ENCODE measurements at places on chromosomes 6 and 20.

GRCh38 chr20:50267041-50267865 lies 76.6 kb downstream of the CEBPB start:
- no peak for DNase-seq

DNA sequence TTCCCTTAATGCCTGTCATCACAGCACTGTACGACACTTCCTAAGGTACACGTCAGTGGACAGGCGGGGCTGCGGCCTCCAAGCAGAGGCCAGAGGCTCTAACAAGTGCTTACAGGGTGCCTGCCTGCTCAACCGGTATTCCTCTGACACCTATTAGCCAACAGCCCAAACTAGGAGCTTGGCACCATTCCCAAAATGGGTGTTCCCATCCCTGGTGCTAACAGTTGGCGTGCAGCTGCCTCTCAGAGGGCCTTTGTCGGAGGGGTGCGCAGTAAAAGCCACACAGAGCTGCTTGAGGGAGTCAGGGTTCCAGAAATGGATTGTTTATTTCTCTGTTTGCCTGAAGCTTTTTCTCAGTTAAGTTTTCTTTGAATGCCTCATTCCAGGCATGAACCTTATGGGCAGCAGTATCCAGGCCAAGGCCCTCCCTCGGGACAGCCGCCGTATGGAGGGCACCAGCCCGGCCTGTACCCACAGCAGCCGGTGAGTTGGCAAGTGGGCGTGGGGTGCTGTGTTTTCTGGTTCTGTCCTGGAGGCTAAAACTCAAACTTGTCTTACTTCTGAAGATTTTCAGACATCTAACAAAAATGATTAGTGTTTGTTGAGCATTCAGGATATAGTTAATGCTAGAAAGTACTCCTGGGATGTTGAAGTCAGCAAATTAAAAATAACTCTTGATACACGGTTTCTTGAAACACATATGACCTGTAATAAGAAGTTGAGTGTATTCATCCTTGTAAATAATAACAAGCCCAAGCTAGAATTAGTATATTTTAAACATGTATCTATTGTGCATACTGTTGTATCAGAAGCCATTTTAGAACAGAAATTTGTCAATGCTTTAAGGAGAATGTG lies 124.7 kb downstream of the TMEM242 start:
- DNase-seq, result peak; percentile 93

DNA sequence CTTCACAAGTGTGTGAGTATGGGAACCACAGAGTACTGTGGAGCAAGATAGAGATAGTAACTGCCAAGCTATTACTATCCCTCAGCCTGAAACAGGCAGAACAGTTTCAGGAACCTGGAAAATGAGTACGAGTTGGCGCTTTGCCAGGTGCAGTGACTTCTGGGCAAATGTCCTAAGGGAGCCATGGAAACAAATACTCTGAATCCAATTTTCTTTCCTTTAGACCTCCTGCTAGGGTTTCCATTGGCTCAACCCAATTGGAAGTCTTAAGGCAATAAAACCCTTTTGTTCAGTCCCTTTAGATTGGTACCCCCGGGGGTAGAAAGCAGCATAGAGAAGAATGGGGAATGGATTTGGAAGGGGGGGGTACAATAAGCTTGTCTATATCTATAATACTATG lies 205.0 kb upstream of the EPHA7 start:
- peak; percentile 10 for DNase-seq

GRCh38 chr20:61454053-61454452 lies 202.0 kb downstream of the CDH4 start:
- DNase-seq, result no peak

GRCh38 chr6:35237476-35237875 lies 22.1 kb upstream of the ZNF76 start:
- DNase-seq, result no peak

GRCh38 chr20:7031222-7031621 lies 263.7 kb downstream of the BMP2 start:
- no peak for DNase-seq

DNA sequence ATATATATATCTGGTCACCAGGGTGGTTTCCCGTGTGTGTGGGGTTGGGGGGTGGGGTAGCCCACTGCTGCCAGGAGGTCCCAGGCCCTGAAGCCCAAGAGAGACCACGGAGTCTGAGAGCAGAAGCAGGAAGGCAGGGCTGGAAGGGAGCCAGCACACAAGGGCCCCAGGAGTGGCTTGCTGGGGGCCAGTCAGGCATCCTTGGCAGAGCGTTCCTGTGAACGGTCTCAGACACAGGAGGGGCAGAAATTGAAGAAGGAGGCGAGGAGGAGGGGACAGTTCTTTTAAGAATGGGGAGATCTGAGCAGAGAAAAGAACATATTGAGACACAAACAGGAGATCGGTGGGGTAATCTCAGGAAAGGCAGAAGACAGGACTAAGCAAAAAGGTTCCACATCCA lies 1.9 kb upstream of the EBF4 start:
- DNase-seq, result no peak

DNA sequence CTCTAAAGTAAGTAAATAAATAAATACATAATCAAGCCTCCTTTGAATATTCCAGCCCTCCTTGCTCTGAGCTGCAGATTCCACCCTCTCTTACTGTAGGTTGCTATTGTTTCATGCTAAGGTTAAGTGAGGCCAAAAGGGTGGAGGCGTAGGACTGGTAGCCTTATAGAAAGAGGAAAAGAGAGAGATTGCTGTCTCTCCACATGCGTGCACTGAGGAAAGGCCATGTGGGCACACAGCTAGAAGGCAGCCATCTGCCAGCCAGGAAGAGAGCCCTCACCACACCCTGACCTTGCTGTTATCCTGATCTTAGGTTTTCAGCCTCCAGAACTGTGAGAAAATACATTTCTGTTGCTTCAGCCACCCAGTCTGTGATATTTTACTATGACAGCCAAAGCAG lies 87.4 kb upstream of the SHLD1 start:
- DNase-seq, result no peak

- DNase-seq, result no peak
These were observed 454.5 kb downstream of the ADGRB3 start for GRCh38 chr6:69089539-69089938.

DNA sequence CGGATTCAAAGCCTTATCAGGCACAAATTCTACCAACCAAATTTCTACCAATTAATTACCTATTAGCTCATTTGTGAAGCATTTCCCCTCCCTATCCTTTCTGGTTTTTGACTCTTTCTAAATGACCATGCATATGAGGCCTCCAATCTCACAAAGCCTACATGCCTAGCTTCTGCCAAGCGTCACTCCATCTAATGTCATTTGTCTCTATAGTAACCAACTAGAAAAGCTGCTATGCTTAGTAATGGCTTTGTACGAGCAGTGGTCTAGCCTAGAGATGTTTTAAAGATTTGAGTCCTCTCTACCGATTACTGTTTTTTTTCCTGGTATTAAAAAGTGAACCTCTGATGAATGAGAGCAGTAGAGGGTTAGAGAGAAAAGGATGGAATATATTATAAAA lies 4.8 kb upstream of the ASF1A start:
- no peak for DNase-seq

GRCh38 chr6:161903584-161904212 lies 629.8 kb upstream of the AGPAT4 start:
- no peak for DNase-seq

GRCh38 chr6:26296857-26297648 lies 67.9 kb upstream of the BTN3A2 start:
- no peak for DNase-seq

- DNase-seq, result no peak
These were observed 19.0 kb downstream of the TUBB2A start for GRCh38 chr6:3138341-3138740.

DNA sequence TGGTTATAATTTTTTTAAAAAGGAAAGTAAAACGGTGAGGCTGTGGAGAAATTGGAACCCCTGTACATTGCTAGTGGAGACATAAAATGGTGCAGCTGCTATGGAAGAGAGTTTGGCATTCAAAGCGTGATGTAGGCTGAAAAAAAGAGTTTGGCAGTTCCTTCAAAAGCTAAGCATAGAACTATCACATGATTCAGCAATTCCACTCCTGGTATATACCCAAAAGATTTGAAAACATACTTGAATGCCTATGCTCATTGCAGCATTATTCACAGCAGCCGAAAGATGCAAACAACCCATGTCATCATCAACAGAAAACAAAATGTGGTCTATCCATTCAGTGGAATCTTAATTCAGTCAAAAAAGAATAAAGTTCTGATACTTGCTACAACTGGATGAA lies 4.5 kb upstream of the SGK2 start:
- DNase-seq, result no peak

- DNase-seq, result no peak
These were observed 417.6 kb downstream of the UTRN start for GRCh38 chr6:144702781-144703180.

- DNase-seq, result peak; percentile 13
These were observed 55.1 kb upstream of the ISM1 start for GRCh38 chr20:13166011-13166410.

Measured in NCI-H510A treated with DMSO at 0.1 percent for 48 hours (cell line).